Right cardiac atrium (tissue), 5 donors: ENCODE measurements at places on chromosomes 1 and 21.

DNA sequence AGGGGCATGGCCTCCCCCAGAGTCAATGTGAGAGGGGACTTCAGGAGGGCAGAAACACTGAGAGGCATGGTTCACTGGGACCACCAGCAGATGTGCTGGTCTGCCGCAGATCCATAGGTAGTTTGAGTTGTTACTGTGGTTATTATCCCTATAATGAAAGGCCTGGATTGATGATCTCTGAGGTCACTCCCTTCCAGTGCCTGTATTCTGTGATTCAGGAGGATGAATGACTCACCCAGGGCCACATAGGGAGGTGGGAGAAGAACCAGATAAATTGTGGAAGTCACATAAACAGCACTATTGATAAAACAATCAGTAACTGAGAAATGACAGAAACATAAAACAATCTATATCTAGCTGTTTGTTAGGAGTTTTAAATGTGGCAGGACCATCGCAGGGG lies 22.7 kb upstream of the ACTL8 start:
- DNase-seq = no peak

GRCh38 chr1:36693161-36693525 lies 210.4 kb upstream of the CSF3R start:
- DNase-seq = no peak

- DNase-seq = no peak
Measured at GRCh38 chr1:232166942-232167341, 463.0 kb downstream of the SIPA1L2 start.

- DNase-seq = no peak
Measured at GRCh38 chr1:225462714-225463574, 35.1 kb upstream of the LBR start.

DNA sequence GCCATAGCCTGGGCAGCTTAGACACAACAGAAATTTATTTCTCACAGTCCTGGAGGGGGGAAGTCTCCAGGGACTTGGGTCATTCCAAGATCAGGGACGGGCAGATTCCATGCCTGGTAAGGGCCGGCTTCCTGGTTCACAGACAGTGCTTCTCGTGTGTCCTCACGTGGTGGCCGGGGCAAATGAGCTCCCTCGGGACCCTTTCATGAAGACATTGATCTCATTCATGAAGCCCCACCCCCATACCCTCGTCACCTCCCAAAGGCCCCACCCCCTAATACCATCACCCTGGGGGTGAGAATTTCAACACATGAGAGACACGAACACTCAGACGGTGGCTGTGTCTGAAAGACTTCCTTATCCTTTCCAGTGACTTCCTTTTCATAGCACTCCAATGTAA lies 51.5 kb downstream of the ACOT7 start:
- peak; percentile 30 for DNase-seq

DNA sequence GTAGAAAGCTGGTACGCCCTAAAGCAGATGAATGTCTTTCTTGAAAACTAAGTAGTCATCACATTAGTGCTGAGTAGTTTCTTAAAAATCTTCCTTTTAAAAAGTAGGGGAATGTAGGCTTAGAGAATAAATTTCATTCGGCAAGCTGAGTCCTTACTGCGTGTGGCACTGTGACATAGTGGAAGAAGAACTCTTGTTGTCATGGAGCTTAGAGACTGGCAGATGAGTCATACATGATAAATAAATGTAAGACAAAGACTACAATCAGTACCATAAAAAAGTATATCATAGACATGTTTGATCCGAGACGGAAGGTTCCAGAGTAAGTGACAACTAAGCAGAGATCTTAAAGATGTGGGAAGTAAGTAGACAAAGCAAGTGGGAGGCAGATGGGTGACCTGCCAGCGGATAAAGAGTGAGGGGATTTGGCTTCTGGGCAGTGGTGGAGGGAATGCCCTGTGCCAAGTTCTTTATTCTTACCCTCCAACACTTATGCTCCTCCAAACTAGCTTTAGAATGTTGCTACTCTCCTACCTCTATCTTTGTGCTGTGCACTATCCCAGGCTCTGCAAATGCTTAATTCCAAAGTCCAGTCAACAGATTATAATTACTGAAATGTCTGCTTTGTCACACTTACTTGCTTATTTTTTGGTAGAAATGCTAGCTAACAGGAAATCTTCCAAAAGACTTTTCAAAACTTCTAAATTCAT lies 608.5 kb upstream of the USP24 start:
- no peak for DNase-seq

DNA sequence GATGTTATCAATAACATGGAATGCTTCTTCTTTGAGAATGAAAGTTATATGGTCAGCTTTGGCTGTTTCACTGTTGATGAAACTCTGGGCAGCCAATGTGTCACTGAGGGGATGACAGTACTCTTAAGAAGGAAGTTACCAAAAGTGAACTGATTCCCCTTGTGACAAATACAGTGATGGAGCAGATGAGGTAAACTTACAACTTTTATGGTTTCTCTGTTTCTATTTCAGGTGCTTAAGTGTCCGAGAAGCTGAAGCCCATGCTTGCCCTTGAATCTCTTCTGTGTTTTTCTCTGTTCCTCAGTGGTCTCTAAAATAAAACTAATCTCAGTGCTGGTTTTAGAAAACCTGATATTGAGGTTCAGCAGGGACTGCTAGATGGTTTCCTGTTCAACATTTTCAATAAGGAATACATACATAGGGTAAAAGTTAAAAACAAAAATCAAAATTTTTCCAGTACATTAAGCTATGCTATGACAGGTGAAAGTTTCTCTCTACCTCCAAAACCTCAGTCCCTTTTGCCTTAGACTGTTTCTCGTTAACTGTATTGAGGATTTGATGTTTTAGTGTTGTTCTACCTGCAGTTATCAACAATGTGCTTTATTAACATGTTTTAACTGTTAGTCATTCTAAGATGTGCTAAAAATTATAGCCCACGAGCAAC lies 454.4 kb upstream of the ADGRL4 start:
- no peak for DNase-seq

GRCh38 chr1:183394435-183394834 lies 23.7 kb downstream of the NMNAT2 start:
- DNase-seq = no peak

- DNase-seq = no peak
Measured at GRCh38 chr21:18443085-18443484, 39.5 kb upstream of the TMPRSS15 start.

DNA sequence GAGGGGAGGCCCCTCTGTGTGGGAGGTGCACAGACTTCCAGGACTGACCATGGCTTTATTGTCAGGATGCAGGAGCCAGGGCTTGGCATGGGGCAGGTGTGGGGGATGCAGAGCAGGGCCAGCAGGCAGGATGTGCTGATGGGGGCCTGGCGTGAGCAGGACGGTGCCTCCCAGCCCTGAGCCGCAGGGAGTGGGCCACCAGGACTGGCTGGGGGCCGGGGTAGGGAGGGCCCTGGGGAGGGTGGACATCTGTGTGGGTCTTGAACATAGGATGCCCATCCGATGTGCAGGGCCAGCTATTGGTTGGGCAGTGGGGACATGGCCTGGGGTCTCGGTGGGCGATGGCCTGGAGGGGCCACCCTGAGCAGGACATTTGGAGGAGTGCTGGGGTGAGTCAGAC lies 15.6 kb downstream of the PRMT2 start:
- DNase-seq = no peak

DNA sequence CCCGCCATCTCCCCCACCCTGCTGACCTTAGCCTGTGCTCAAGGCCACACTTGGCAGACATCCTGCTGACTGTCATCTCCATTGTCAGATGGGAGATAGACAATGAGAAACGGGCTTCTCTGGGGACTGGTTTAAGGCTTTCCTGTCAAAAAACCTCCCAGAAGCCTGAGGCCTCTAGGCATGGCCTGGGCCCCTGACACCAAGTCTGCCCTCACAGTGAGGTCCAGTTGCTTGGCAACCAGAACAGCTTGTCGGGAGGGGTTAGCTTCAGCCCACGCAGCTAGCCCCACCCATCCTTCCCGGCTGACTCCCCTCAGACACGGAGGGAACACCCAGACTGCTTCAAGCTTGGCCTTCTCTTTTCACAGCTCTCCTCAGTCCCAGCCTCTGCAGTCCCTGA lies 11.0 kb downstream of the PLEKHA6 start:
- DNase-seq = peak; percentile 94
